ENCODE measurements at places on chromosomes 12 and 14.

DNA sequence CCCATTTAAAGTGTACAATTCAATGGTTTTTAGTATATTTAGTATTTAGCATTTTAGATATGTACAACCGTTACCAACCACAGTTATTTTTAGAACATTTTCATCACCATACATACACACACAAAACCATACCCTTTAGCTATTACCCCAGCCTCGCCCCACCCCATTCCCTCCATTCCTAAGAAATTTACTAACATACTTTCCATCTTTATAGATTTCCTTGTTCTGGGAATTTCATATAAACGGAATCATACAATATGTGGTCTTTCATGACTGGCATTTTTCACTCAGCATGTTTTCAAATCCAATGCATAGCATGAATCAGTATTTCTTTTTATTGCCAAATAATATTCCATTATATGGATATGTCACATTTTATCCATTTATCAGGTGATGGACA lies 101.5 kb downstream of the TAOK3 start:
- no peak for DNase-seq

DNA sequence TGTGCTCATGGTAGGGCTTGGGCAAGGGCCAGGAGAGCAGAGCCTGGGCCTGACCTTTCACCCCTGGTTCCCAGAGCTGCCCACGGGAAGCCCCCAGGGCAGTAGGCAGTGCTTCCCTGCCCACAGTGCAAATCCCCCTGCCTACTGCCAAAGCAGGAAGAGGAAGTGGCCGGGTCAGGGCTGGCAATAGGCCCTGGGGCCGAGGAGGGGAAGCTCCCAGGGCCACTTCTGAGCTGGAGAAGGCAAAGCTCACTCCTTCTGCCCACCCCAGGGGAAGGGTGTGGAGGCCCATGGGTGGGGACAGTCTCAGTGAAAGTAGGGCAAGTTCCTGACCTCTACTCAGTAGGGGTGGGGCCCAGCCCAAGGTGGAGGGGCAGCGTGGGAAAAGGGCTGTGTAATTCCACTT lies 5.4 kb upstream of the NR4A1 start:
- peak; percentile 9 for DNase-seq

DNA sequence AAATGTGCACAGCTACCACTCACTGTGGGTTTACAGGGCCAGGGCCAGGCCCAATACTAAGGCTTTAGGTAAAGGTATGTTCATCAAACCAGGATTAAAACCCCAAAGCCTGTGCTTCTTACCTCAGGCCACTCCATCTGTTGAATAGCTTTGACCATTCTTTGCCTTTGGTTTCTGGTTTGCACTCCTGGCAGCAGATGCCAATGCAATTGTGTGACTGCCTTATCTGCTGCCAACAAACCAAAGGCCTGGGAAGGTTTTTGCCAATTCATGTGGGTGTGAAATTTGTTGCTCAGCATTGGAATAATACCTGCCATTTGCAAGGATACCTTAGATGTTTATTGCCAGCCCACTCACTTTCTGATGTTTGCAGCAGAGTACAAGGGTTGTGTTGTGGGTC lies 221.6 kb downstream of the C12orf75 start:
- DNase-seq = no peak

DNA sequence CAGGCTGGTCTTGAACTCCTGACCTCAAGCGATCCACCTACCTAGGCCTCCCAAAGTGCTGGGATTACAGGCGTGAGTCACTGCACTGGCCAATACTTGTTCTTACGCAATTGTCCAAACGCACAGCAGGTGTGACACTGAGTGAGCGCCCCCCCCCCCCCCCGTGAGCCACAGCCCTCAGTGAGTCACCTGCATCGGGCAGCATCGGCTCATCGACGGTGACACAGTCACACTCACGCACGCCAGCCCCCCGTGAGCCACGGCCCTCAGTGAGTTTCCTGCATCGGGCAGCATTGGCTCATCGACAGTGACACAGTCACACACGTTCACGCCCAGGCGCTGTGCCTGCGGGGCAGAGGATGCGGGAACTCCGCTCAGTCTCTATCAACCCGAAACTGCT lies 42.5 kb downstream of the GALNT9 start:
- DNase-seq = no peak

DNA sequence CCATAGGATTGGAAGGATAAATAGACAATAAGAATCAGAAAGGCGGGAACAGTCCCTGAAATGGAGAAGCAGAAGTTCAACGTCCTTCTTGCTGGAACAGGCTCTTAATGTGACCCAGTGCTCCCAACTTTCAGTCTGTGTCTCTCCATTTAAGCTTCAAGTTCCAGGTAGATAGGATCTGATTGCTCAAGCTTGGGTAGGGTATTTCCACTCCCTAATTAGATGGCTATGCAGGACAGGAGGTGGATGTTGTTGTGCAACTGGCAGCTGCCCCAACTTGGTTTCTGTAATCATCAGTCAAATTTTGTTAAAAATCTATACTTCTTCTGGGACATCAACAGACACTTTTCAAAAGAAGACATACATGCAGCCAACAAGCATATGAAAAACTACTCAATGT lies 266.2 kb downstream of the C12orf75 start:
- DNase-seq = no peak

- DNase-seq = no peak
These were observed 23.6 kb upstream of the RDH16 start for GRCh38 chr12:56980941-56981530.

GRCh38 chr12:24562771-24563431 lies 386.0 kb downstream of the BCAT1 start:
- DNase-seq = peak; percentile 24

- peak; percentile 8 for DNase-seq
These were observed 1305.0 kb downstream of the LRFN5 start for GRCh38 chr14:42911642-42912041.

DNA sequence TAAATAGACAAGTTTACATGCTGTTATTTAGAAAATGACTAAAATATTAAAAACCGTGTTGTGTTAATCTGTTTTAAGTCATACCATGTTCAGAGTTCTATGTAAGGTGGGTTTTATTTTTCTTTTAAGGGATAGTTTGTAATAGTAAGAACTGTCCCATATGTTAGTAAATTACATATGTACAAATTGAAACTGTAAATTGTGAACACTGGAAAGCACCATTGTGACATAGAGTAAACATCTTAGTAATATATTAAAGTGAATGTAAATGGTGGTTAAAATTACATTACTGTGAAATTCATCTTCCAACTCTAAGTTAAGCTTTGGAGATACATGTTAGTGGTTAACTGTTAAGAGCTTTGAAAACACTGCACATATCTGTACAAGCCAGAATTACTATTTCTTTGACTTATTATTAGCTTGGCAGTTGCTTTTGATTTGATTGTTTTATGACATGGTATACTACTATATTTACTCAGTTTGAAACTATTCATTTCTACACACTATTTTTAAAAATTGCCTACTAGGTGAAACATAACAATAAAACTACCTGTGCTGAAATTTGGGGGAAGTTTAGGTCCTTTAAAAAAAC lies 27.4 kb upstream of the DIP2B start:
- no peak for DNase-seq

GRCh38 chr12:6962285-6963015 lies 8.0 kb downstream of the PHB2 start:
- DNase-seq = no peak

DNA sequence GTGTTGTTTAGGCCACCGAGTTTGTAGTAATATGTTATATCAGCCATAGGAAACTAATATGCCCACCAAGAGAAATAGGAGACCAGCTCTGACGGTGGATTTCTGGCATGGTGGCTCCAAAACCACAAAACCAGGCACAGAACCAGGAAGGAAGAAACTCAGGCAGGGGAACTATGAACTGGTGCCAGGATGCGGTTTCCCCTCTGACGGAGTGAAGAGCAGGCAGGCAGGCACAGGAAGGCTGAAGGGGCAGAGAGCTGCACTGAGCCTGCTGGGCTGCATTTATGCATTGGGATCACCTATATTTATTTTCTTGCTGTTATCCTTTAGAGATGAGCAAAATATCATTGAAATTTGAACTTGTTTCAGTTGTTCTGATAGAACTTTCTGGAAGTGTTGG lies 479.4 kb downstream of the VRK1 start:
- DNase-seq = no peak

DNA sequence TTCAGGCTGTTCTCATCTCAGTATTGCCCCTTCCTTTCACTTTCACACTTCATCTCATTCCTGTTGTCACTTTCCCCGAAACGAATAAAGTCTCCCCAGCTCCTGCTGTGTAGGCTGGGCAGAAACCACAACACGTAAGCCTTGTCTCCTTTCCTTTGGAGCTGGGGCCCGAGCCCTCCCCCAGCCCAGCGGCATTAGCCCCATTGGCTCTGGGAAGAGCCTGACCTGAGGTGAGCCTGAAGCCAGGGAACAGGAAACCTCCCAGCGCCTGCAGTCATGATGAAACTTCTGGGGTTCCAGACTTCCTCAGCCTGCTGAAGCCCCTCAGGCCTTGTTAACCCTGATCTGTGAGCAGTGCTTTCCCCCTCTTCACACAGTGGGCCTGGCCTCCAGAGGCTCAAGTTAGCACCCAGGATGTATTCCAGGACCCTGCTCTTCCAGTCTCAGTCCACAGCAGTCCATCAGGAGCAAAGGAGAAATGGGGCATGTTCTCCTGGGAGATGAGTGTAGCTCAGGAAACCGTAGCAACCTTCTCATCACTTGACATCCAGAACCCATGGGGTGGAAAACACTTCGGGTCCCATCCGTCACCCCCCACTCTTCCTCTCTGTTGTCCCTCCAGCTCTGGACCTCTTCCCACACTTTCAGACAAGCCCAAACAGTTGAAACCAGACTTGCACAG lies 21.8 kb downstream of the VASH1 start:
- peak; percentile 58 for DNase-seq

DNA sequence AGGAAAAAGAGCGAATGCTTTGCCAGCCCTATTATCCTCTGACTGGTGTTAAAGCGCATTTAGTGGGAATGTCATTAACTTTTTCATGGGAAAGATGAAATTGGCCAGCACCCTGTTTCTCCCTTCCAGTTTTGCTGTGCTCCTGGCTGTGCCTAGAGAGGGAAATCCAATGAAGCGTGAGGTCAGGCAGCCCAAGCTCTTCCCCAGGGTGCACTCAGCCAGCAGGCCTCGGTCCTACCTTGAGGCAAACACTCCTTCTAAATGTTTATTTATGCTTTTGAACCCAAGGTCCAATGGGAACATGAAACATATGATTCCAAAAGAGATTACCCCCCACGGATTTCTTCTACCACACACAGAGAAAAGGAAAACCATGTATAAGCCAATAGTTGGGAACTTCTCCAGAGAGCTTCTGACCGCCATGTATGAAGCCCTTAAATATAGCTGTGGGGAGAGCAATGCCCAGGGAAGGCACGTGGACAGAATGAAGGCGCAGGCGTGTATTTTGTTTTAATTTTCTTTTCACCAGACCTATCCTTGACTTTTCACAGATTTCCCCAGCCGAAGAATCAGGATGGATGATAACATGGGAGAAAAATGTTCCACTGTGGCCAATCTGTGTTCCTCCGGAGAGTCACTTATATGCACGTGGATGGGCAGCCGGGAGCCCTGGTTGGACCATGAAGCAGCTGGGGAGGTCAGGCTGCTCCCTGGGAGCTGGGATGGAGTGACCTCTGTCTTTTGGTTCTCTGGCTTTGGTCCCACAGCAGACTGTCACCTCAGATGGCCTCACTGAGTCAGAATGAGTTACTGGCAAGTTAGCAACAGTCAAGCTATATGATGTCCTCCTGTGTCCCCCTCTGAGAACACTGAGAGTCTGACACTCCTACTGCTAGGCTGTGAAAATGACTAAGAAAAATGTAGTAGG lies 37.3 kb downstream of the GPR135 start:
- DNase-seq = no peak

GRCh38 chr12:30569426-30569825 lies 126.2 kb downstream of the IPO8 start:
- no peak for DNase-seq

DNA sequence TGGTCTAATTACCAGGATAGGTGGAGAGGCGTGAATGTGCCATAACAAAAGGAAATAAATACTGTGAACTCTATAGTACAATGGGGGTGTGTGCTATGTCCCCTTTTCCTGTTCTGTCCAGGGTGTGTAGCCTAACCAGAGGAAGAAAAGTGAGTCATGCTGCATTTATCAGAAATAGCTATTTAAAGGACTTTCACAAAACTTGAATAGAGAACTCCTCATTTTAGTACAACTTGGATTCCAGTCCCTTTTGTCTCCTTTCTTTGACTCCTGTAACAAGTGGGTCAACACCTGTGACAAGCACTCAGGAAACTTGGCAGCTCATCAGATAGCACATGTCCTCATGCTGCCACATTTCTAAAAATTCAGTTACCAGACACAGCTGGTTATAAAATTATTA lies 123.4 kb downstream of the CCDC91 start:
- peak; percentile 32 for DNase-seq

- DNase-seq = no peak
These were observed 497.9 kb downstream of the EGLN3 start for GRCh38 chr14:33452995-33453394.

GRCh38 chr14:24459331-24459730 lies 16.8 kb upstream of the SDR39U1 start:
- DNase-seq = no peak

GRCh38 chr14:90785471-90785870 lies 30.8 kb downstream of the TTC7B start:
- DNase-seq = peak; percentile 60

- DNase-seq = no peak
These were observed 67.6 kb downstream of the ARF6 start for GRCh38 chr14:49960453-49960852.

- no peak for DNase-seq
These were observed 380.7 kb upstream of the SYT1 start for GRCh38 chr12:78483767-78484315.

DNA sequence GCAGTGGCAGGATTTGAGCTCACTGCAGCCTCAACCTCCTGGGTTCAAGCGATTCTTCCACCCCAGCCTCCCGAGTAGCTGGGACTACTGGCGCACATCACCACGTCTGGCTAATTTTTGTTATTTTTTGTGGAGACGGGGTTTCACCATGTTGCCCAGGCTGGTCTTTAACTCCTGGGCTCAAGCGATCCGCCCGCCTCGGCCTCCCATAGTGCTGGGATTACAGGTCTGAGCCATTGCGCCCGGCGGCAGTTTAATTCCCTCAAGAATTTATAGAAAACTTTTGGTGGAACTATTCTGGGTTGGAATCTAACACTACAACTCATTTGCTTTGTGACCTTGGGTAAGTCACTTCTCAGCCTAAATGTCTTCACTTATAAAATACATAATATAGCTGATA lies 1.8 kb upstream of the SP1 start:
- no peak for DNase-seq

DNA sequence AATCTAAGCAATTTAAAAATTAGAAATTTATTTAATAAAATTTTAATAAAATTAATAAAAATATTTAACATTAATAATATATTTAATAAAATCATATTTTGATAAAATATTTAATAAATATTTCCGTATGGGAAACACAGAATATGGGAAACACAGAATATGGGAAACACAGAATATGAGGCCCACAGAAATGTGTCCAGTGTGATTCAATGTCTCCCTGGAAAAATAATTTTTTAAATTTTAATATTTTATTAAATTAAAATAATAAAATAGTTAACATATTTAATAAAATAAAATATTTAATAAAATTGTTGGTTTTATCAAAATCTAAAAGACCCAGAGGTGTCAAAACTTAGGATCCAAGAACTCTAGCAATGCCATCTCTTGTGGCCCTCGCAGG lies 186.4 kb downstream of the TMEM132D start:
- DNase-seq = no peak

Measured in Kasumi-1 (cell line).